ENCODE measurements at places on chromosomes 1 and 21.
A peak's percentile ranks its signal among the peaks of the same experiment; 100 is the strongest.

- no peak for DNase-seq
These were observed 148.9 kb downstream of the KCNT2 start for GRCh38 chr1:196459383-196459782.

DNA sequence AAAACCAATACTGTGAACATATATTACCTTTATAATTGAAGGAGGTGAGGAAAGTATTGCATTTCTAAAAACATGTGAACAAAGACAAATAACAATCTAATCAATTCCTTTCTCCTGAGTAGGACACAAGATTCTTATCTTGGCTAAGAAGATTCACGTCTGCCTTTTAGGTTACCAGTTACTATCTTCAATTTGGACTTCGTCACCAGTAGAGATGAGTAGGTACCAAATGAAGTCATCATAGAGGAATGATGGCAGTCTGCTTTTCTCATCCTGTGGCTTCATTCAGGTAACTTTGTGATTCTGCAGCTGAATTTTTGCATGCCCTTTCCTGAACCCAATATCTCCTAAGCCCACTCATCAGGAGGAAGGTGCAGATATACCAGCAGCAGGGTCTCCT, 32.4 kb downstream of the ASTN1 start:
- no peak for DNase-seq

DNA sequence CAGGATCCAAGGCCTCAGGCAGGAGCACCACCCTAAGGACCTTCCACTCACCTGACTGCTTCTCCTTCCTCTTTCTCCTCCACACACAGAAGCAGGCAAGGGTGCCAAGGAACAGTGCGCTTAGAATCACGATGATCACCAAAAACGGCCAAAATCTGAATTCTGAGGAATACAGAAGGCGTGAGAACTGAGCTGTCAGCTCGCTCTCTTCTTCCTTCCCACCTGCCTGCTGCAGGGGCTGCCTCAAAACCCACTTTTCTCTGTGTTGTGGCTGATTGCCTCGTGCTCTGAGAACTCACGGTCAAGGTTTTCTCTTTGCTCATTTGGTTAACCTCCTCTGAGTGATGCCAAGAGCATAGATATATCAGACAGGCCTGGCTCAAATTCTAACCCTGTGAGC, 23.8 kb downstream of the CD244 start:
- peak; percentile 28 for DNase-seq

DNA sequence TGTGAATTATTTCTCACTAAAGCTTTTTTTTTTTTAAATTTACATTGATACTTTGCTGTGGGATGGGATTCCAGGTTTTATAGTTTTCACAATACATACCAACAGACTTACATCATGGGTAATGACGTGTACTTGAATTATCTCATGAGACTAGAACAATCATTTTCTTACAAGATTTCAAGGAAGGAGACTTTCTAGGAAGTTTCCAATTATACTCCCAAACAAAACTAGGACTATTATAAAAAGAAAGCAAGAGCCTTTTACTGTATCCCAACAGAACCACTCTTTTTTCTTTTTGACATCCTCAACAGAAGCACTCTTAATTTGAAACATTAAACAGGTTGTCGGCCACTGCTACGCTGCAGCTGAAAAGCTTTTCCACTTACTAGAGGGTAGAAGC, 48.7 kb downstream of the TESK2 start:
- DNase-seq: no peak
